Kidney glomerular epithelial cell (primary cell): ENCODE measurements at places on chromosomes 1 and 21.

GRCh38 chr21:42093991-42094421 is 22.9 kb downstream of the UMODL1 start:
- peak; percentile 93 for DNase-seq

- no peak for DNase-seq
Observed at GRCh38 chr1:191963286-191963685, 195.0 kb upstream of the RGS18 start.

GRCh38 chr1:208349694-208350330 is 105.6 kb upstream of the PLXNA2 start:
- no peak for DNase-seq

DNA sequence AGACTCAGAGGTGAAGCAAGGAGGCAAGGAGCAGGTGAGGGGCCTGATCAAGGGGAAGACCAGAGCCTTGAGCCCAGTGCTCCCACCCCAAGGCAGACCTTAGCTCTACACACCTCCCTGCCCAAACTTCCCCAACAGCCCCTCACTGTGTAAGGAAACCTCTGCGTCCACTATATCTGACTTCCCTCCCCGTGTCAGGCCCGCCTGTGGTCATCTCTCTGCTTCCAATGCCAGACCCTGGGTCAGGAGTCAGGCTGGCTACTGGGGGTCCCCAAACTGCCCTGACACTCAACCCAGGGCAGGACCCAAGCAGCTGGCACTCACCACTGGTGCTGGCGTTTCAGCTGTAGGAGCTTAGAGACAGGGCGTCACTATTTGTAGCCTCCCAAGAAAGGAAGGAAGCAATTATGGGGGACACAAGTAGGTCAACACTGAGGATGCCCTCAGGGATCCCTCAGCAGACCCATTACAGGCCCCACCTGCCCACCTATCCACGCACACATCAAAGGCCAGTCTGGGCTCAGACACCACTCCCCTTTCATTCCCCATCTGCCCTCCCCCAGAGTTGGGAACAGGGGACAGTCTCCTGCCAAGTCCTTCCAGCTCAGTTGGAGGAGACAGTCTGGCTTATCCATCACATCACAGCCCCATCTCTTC is 811 bp upstream of the S100A3 start:
- DNase-seq: no peak

GRCh38 chr21:18424276-18424675 is 20.7 kb upstream of the TMPRSS15 start:
- no peak for DNase-seq

DNA sequence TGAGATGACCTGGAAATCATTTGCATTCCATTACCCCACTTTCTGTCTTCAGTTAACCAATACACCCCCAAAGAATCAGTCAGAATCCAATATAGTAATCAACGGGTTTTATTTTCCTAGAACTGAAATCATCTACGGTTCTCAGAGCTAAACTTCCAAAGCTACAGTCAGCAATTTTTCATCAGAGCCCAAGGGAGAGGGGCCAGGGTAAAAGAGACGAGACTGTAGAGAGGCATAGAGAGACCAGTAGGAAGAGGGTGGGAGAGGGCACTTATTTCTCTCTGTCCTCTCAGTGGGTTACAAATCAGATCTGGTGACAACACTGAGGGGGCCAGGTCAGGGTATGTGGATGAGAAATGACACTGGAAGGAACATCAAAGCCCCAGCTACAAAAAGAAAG is 1.1 kb upstream of the MRPL24 start:
- no peak for DNase-seq

DNA sequence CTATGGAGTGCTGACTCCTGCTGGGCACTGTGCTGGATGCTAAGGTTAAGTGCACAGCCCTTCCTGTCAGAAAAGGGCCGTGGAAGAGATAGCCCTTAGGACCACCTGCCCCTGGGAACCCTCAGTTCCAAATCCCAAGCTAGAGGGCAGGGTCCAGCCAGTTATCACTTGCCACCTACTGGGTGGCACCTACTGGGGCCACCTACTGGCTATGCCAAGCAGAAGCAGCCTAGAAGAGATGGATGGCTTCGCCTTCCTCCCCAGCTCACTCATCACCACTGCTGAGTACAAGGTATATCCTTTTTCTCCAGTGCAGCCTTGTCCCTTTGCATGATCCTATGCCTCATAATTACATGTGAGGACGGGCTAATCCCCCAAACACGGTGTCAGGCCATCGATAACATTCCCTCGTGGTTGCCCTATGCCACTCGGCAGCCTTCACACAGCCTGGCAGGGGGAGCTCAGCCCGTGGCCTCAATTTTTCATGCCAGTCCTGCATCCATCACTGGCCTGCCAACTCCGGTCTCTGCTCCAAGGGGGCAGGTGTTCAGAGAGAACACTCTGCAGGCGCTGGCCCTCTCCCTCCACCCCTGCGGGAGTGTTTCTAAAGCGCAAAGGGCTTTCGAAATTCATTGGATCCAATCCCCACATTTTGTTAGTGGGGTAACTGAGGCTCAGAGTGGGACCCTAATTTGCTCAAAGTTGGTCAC is 49.0 kb downstream of the SYT2 start:
- DNase-seq: no peak

DNA sequence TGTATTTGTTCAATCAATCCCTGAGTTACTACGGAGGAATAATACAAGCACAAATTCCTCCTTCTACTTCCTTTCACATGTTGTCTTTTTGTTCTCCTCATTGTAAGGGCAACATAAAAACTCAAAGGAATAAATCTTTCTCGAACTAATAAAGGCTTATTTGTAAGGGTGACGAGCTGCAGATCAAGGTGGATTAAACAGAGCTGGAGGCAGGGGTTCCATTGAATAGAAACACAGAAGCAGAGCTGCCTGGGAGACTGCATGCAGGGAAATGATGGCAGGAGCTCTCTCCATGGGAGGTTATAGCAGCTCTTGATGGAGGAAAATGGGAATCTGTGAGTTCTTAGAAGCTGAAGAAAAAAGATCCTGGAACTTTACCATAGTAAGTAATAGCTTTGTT is 160.2 kb downstream of the CYYR1 start:
- no peak for DNase-seq

GRCh38 chr1:216804111-216804510 is 80.9 kb upstream of the ESRRG start:
- no peak for DNase-seq

GRCh38 chr1:70922196-70922595 is 125.4 kb downstream of the PTGER3 start:
- no peak for DNase-seq

GRCh38 chr1:221839782-221840395 is 98.0 kb upstream of the DUSP10 start:
- peak; percentile 72 for DNase-seq

DNA sequence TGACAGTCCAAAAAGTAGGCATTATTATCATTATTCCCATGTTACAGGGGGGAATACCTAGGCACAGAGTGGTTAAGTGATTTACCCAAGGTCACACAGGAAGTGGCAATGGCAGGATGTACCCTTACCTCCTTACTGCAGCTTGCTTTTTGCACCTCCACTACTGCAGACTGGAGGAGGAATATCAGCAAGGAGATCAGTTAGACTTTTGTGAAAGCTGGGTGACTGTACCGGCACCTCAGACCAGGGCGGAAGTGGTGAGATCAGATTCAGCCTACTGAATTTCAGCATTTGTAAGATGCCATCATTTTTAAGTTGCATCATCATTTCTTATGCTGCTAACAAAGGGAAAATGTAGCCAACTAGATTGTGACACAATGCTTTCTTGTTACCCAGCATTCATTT is 4.5 kb downstream of the ADARB1 start:
- no peak for DNase-seq

DNA sequence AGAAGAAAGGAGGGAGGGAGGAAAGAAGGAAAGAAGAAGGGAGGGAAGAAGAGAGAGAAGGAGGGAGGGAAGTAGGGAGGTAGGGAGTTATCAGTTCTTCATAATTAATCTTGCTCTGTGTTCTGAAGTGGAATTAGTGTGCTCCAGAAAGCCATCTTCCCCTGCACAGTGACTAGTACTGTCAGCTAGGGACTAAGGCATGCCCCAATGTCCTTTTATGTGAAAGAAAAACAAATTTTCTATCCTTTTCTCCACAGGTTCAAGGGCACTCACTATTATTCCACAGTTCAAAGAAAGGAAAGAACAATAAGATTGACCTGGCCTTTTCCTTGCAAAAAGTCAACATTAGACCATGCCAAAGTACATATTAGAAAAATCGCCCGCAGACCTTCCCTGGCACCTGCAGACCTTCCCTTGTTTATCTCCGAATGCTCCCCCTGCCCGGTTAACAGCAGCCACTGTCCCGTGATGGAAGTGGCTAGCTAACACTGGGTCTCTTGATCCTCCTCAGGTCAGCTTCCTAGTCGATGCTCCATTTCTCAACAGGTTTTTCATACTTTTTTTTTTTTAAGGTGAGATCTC is 107.2 kb upstream of the EDEM3 start:
- no peak for DNase-seq

GRCh38 chr1:109263597-109264378 is 14.4 kb downstream of the CELSR2 start:
- peak; percentile 74 for DNase-seq

DNA sequence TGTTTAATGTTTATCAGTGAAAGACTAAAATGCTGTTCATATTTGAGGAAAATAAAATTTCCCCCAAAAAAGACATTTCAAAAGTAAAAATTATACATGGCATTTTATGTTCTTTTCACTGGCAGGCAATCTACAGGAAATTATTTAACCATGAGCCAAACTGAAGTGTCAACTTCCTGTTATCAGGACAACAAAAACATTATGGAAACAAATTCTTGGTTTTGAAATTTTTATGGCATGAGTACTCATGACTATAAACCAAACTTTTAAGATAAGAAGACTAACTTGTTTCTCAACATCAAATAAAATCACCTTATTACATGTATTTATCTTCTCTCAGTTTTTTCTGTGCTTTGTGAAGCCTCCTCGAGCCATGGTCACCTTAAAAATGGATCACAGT is 698.6 kb downstream of the LTN1 start:
- DNase-seq: no peak

GRCh38 chr1:11788549-11789053 is 17.2 kb downstream of the MTHFR start:
- DNase-seq: no peak

DNA sequence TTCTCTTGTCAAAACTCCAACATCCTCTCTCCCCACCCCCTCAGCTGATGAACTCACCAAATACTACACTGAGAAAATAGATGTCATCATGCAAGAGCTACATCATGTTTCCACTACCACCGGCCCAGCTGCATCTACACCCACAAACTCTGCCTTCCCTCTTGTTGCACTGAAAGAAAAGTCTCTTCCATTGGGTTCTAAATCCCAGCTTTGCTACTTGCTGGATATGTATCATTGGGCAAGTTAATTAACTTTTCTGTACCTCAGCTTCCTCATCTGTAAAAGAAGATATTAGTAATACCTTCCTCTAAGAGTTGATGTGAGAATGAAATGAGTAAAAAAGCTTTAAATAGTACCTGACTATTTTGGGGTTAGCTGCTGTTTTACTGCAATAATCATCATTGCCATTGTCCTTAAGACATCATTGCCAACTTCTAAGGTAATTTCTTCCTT is 108.6 kb downstream of the OLFML2B start:
- DNase-seq: peak; percentile 27

DNA sequence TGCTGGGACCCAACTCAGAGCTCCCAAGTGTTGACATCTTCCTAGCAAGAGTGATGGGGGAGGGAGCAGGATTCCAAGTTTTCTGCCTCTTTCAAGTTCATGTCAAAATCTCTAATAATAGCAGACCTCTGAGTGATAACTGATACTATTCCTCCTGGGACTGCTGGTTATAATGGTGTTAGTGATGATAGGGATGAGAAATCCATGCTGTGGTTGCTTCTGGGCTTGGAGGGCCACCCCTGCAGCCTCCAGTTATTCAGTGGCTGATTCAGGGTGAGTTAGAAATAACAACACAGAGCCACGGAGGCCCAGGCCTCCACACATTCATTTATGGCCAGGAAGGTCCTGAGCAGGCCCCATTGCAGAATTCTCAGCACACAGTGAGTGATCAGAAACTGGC is 40.6 kb upstream of the ARTN start:
- no peak for DNase-seq

DNA sequence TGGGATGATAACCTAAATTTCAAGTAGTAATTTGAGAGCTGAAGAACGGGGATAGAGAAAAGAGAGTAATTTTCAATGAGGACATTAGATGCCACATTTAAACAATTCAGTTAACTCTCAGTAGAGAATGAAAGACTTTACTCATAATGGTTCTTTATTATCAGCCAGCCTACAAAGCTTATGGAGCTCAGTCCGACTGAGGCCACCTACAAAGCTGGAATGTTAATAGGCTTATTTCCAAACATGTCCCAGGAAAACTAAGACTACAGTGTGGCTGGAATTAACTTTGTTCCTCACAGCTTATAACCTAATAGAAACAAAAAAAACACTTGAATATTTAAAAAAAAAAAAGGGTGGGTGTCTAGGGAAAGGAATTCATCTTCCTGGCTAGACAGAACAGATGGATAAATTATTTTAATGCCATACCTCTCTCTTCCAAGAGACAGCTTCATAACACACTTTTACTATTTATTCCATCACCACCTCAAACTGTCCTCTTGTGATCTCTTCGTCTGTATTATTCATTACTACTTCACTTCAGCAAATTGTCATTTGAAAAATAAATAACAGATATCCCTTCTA is 9.8 kb downstream of the SLC19A2 start:
- DNase-seq: no peak

DNA sequence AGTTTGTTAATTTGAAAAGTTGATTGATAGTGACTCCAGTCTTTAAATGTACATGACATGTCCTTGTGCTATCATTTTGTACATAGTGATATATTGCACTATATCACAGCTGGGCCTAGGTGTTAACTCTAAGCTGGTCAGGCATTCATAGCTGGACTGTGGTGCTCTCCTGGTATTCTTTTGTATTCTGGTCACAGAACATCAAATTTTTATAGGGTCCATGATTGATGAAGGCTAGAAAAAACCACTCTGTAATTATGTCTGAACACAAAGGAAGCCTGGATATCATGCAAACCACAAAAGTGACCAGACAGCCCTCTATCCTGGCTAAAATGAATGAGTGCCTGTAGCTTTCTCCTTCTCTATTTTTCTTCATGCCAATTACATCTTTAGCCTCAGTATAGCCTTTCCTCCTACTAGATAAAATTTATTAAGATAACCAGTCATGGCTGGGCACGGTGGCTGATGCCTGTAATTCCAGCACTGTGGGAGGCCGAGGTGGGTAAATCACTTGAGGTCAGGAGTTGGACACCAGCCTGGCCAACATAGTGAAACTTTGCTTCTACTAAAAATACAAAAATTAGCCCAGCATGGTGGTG is 134.9 kb upstream of the B3GALT2 start:
- no peak for DNase-seq

DNA sequence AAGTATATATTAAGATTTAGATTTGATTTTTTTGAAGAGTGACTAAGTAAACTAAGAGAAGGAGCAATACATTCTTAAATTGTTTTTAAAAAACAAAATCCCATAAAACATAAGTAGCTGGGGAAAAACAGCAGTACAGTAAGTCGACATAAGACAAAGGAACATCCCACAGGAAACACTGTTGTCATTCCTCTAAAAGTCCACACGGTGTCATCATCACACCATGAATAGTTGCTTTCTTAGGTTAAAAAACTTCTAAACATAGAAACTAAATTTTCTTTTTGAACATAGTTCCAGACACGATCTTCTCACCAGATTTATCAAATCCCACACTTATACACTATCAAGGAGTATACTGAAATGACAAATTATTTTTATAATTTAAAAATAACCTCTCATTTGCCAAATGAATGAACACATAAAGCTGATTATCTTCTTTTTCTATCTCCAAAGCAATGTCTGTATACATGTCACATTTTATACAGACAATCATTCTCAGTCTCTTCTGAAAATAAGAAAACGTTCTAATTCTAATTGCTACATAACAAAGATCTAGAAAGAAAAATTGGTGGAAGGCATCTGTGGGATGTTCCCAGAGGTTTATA is 15.8 kb downstream of the ODF2L start:
- peak; percentile 55 for DNase-seq
